Left ventricle myocardium inferior (tissue), 1 donor: ENCODE measurements at places on chromosomes 2 and 18. TPM values are rescaled to one million over a fixed set of nuclear protein-coding genes. Genes with fewer than 3 reads are reported as not detected.

DNA sequence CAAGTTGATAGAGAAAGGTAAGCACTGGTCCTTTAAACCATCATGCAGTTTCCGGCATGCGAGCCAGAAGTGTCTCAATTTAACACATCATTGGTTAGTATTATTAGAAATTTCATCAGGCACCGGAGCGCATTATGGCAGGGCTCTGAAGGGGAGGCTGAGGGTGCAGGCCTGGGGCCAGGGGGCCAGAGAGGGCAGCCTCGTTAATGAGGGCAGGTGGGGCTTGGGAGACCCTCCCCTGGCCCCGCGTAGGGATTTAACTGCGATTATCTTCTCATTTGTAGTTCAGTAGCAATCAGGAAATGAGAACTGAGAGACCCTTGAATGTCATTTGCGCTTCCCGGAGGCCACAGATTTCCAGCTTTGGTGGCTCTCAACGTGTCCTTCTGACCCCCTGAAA is 246.4 kb downstream of the KLHL29 start:
- no peaks in the 10 kb centered on the region for H3K36me3 ChIP-seq
- peaks cover 2% of the 10 kb centered on the region for H3K4me1 ChIP-seq
- DNase-seq = no peak
- H3K27me3 ChIP-seq = no peaks in the 10 kb centered on the region
- H3K4me3 ChIP-seq = no peak overlapping the region
- H3K27ac ChIP-seq = no peak overlapping the region

DNA sequence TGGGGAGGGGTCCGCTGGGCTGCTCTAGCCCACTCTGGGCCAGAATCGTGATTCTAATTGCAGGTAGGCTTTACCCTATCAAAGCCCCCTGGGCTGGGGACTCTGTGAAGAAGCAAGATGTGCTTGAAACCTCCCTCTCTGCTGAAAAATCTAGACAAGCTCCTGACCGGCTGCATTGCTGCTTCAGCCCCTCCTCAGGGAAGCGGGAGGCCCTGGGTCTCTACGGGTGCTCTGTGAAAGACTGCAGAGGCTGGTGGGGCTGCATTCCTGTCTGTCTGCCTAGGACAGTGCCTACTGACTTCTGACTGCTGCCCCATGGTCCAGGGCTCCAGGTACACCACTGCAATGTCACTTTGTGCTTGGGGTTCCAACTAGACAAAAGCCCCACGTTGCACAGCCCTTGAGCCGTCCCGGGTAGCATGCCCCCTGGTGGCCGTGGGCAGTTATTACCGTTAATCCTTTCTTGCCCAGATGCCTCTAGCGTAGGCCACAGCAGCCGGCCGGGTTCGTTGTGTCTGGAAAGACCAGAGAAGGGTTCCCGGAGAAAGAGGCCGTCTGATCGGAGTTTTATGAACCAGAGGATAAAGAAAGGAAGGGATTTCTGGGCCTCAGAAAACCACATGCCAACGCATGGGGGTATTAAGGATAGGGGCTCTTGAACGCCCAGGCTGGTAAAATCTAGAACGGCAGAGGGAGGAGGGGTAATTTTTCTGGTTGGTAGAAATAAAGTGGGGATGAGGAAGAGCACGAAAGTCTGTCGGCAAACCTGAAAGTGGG is 15.9 kb upstream of the C1QL2 start:
- no peaks in the 10 kb centered on the region for H3K36me3 ChIP-seq
- no peak for DNase-seq
- H3K27ac ChIP-seq = no peak overlapping the region
- H3K4me3 ChIP-seq = no peak overlapping the region

DNA sequence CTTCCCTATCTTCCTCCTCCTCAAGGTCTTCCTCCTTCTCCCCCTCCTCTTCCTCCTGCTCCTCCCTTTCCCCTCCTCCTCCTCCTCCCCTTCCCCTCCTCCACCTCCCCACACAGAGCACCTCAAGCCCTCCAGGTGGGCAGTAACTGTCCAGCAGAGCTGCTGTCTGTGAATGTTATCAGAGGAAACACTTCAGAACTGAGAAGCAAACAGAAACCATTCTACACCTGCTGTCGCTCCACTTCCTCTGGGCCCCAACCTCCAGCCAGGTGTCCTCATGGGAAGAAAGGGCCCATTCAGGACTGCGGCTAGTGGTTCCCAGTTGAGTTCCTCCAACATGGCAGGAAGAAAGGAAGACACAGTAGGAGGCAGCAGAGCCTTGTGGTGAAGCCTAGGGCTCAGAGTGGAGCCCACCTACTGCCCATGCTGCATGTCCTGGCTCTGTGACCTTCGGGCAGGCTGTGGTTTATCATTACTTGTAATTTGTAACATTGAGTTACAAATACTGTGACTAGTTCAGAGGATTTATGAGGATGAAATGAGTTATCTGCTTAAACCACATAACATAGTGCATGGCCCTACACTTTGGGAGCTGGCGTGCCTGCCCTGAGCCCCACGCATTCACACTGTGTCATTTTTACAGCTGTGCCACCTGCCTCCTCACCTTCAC is 165.9 kb upstream of the ID2 start:
- H3K4me1 ChIP-seq = peaks cover 27% of the 10 kb centered on the region
- DNase-seq = no peak
- peak overlapping the region; percentile 63 for H3K27ac ChIP-seq
- H3K27me3 ChIP-seq = no peaks in the 10 kb centered on the region
- no peak overlapping the region for H3K4me3 ChIP-seq

- peaks cover 5% of the 10 kb centered on the region for H3K4me1 ChIP-seq
- H3K4me3 ChIP-seq = no peak overlapping the region
- no peak overlapping the region for H3K27ac ChIP-seq
- no peak for DNase-seq
- no peaks in the 10 kb centered on the region for H3K27me3 ChIP-seq
These were observed 300.4 kb downstream of the KCNS3 start for GRCh38 chr2:18178736-18179349.

DNA sequence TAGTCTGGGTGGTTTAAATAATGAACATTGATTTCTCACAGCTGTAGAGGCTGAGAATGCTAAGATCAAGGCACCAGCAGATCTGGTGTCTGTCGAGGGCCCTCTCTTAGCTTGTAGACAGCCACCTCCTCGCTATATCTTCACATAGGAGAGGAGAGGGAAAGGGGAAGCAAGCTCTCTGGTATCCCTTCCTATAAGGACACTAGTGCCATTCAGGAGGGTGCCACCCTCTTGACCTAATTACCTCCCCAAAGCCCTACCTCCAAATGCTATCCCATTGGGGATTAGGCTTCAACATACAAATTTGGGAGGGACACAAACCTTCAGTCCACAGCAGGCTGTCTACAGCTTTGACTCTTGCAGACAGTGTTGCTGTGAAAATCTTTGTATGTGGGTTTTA is 76.7 kb downstream of the BOLA3 start:
- H3K27ac ChIP-seq = no peak overlapping the region
- no peak overlapping the region for H3K4me3 ChIP-seq
- no peak for DNase-seq
- no peaks in the 10 kb centered on the region for H3K36me3 ChIP-seq

DNA sequence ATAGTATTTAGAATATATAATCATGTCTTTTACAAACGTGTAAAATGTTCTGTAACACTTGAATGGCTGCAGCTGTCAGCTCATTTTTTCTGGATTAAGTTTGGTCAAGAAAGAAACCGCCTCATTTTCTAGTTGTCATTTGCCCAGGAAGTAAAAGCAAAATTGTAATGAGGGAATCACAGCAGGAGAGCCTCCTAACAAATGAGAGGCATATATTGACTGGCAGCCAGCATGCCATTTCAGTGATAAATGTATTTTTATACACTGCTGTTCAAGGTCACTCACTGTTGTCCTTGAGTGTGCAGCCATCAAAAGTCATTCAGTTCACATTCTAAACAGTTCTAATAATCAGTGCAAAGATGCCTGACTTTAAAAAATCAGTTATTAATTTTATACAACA is 144.3 kb upstream of the BOD1L2 start:
- H3K4me1 ChIP-seq = peaks cover 50% of the 10 kb centered on the region
- no peaks in the 10 kb centered on the region for H3K27me3 ChIP-seq
- peak overlapping the region; percentile 65 for H3K27ac ChIP-seq
- DNase-seq = no peak
- no peaks in the 10 kb centered on the region for H3K36me3 ChIP-seq

DNA sequence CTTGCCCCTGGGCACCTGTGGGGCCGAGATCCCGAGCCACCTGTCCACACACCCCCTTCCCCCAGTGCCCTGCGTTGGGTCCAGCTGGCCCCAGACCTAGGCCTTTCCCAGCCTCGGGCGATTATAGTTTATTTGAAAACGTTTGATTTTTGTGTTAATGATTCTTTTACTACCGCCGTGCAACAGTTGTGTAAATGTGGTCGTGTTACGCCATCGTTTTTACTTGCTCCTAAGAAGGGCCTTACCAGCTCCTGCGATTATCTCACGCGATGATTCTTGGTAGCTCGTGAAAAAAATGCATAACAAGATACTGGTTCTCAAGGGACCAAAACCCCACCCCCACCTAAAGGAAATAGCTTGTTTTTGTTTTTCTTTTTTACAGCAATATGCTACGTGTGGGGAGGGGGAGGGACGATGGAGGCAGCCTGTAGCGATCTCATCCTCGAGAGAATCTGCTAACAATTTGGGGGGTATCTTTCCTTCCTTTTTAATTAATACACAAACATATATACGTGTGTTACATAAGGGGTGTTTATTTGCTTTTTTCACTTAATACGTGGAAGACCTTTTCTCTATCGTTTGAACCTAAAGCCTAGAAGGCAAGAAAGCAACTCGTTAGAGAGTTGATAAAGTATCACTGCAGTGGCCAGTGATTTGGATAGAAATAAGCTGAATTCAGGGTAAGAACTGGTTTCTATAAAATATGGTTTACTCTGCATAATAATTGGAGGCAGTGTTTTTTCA is 1.0 kb downstream of the ZDBF2 start:
- H3K36me3 ChIP-seq = no peaks in the 10 kb centered on the region
- H3K4me1 ChIP-seq = peaks cover 23% of the 10 kb centered on the region

DNA sequence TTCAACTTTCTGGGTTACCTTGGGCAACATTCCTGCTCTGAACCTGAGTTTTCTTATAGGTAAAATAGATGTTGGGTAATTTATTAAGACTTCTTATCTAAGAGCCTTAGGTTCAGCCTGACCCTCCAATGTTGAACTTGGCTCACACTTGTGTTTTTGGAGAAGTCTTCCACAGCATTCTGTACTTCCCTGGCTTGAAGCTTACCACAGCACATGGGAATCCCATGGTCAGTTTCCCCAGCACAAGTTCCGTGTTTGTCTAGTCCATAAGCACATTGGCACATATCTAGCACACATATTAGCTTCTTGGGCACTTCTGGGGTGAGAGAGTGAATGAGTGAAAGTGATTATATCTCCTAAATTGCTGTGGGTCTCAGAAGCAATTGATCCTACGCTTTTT is 782.5 kb upstream of the HS6ST1 start:
- no peak overlapping the region for H3K4me3 ChIP-seq
- H3K27ac ChIP-seq = no peak overlapping the region
- DNase-seq = no peak
- H3K36me3 ChIP-seq = no peaks in the 10 kb centered on the region

DNA sequence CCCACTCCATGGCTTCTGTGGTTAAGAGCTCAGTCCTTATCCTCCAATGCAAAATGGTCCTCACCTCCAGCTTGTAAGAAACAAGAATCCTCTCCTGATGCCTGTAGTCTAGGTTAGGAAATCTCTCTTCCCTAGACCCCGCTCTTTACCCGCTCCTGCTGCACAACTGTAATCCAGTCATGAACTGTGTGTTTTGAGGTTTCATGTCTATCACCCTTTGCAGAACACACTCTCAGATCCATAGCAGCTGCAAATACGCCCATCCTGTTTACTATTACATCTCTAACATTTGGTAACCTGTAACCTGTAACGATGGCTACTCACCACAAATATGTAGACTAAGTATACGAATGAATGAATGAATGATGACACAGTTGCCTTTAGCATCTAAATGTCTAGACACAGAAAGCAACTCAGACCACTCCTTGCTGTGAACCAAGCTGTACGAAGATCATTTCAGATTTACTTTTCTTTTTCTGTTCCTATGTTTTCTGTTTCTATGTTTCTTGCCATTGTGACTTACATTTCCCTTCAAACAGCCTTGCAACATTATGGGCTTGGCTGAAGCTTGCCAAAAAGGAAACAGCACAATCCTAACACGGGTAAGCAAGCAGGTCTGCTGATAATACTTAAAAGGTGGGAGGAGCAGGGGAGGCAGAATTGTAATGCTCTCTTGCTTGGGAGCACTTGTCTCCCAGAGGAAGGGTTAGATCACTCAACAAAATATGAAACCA is 53.7 kb downstream of the EPHA4 start:
- no peak overlapping the region for H3K4me3 ChIP-seq
- peak overlapping the region; percentile 46 for H3K27ac ChIP-seq
- H3K4me1 ChIP-seq = peaks cover 42% of the 10 kb centered on the region
- DNase-seq = no peak
- H3K27me3 ChIP-seq = no peaks in the 10 kb centered on the region

DNA sequence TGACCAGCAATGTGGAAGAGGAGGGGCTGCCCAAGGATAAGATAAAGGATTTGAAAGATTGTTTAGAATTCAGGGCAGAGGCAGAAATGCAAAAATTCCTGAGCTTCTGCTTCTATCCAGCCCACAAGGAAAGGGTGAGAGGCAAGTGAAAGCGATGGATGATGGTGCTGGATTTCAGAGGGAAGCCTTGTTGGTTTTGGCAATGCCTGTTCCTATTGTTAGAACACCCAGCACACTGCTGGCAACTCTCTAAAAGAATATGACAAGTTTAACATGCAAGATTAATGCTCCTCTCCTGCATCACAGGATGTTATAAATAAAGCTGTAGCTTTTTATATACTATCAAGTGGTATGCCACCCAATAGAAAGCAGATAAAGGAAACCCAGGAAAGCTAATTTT is 92.6 kb downstream of the ZNF385B start:
- no peaks in the 10 kb centered on the region for H3K36me3 ChIP-seq
- H3K27me3 ChIP-seq = no peaks in the 10 kb centered on the region
- DNase-seq = no peak
- H3K27ac ChIP-seq = no peak overlapping the region

GRCh38 chr2:20130821-20131645 is 79.6 kb upstream of the LAPTM4A start:
- H3K4me1 ChIP-seq = peaks cover 10% of the 10 kb centered on the region
- peaks cover 26% of the 10 kb centered on the region for H3K27me3 ChIP-seq
- DNase-seq = no peak
- no peak overlapping the region for H3K27ac ChIP-seq

DNA sequence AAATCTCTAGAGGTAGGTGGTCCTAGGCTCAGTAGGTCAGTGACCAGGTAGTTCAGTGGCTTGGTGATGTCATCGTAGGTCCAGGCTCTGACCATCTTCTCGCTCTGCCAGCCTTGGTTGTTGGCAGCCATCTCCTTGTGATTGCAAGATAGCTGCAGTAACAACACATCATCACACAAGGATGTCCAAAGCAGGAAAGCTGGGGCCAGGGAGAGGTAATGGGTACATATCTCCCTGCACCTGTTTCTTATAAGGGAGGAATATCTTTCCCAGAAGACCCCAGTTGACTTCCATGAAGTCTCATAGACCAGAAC is 60.5 kb downstream of the ANKRD44 start:
- peaks cover 8% of the 10 kb centered on the region for H3K4me1 ChIP-seq
- H3K36me3 ChIP-seq = no peaks in the 10 kb centered on the region
- DNase-seq = no peak
- H3K27ac ChIP-seq = no peak overlapping the region

The TYMS gene
- total RNA-seq = 3.1 TPM

The M1AP gene
- not detected for total RNA-seq

The GCG gene
- total RNA-seq = not detected

The RBM44 gene
- total RNA-seq = 0.27 TPM

The EML6 gene
- total RNA-seq = 0.77 TPM

The NETO1 gene
- not detected for total RNA-seq

The TEX51 gene
- total RNA-seq = not detected

The SERTAD2 gene
- total RNA-seq = 14.5 TPM
